ENCODE measurements at places on chromosomes 6 and 20.

- peak; percentile 74 for ATAC-seq
These were observed 54.4 kb downstream of the HMGN3 start for GRCh38 chr6:79180052-79180451.

DNA sequence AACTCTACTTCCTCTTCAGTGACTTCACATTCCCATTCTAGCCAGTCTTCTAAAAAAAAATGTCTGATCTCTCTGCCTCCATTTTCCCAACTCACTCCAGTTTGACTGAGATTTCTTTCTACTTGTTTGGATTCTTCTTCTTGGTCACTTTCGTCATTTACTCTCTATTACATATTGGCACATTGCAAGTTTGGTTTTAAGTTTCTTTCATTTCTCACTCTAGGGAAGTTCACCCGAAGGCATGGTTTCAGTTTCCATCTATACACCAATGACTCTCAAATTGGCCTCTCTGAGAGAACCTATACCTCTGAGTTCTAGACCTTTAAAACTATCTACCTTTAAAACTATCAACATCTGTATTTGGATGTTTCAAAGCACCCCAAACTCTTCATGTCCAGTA is 51.3 kb downstream of the CD109 start:
- no peak for ATAC-seq

- ATAC-seq = no peak
These were observed 30.3 kb downstream of the TBPL1 start for GRCh38 chr6:133983099-133983939.

DNA sequence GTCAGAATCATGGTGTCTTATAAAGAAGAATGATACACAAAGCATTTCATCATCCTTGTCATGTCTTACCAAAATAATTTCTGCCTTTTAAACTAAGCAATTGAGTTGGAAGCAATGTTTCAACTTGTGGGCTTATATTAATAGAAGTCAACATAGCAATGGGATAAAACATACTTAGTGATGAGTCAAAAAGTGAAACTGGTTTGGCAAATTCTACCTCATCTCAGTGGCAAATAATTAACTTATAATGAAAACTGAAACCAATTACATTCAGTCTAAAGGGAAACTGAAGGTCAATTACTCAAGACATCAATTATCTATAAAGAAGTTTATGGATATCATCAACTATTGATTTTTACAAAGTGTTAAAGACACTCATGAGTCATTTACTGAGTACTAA is 463.8 kb downstream of the BMP2 start:
- ATAC-seq = no peak

DNA sequence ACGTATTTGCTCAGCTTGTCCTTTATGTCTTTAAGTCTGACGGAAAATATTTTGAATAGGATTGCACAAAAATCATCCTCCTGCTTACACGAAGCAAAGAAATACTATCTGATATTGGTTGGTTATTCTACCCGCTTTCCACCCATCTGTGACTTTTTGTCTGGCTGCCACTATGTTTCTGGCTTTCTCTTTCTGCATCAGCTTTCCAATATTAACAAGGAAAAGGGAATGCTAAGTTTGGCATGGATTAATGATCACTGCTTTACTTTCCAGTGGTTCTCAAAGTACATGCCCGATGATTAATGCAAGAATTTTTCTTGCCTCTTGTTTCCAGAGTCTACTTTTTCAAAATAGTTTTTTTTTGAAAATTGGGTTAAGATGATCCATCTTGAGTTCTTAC is 57.0 kb downstream of the RNF144B start:
- ATAC-seq = no peak

- ATAC-seq = peak; percentile 37
These were observed 8.9 kb downstream of the CYP21A2 start for GRCh38 chr6:32047084-32047478.

DNA sequence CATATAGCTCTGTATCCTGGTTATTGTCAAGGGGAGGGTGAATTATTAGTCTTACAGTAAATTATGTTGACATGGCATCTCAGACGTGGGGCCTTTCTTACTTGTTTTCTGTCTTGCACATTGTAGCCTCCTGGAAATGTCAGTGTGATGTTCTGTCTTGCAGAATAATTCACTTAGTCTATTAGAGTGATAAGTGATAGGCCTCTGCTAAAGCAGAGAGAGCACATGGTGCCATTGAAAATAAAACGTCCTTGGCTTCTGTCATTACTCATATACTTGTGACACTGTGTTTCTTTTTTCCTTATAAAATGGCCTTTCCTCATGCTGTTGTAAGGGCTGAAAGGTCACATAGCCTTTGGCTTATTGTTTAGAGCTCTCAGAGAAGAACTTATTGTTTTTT is 531.0 kb downstream of the EPM2A start:
- no peak for ATAC-seq

DNA sequence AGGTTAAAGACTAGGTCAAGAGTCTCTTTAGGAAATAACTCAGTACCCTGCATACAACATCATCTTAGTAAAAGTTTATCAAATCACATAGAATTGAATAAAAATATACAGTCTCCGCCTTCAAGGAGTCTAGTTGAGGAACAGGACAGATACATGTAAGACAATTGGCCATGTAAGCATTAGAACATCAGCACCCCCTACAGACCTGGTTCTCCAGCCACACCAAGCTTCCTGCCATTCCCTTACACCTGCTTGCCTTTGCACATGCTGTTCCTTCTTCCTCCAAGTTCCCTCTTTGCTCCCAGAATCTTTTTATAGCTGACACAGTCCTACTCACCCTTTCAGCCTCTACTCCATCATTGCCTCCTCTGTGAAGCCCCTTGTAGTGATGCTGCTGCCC is 187.8 kb upstream of the LRFN2 start:
- no peak for ATAC-seq

DNA sequence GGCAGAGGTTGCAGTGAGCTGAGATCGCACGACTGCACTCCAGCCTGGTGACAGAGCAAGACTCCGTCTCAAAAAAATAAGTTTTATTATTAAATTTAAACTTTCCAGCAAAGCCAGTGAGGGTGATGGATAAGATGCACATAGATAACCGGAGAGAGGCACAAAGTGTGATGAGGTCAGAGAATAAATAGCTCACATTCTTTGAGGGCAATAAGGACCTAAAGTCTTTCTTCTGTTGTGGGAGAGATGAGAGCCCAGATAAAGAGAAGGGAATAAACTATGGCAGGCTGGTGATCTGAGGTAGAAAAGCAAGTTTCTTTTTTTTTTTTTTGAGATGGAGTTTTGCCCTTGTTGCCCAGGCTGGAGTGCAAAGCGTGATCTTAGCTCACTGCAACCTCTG is 20.6 kb upstream of the EZR start:
- no peak for ATAC-seq

DNA sequence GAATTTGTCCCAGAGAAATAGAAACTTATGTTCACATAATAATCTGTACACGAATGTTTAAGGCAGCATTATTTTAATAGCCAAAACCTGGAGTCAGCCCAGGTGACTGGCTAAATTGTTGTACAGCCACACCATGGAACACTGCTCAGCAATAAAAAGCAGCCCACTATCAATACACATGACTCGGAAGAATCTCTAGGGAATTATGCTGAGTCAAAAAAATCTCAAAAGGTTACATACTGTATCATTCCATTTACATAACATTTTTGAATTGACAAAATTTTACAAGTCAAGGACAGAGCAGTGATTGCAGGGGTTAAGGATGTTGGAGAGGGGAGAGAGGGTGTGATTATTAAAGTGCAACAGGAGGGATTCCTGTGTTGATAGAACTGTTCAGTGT is 163.4 kb downstream of the UBE3D start:
- no peak for ATAC-seq

DNA sequence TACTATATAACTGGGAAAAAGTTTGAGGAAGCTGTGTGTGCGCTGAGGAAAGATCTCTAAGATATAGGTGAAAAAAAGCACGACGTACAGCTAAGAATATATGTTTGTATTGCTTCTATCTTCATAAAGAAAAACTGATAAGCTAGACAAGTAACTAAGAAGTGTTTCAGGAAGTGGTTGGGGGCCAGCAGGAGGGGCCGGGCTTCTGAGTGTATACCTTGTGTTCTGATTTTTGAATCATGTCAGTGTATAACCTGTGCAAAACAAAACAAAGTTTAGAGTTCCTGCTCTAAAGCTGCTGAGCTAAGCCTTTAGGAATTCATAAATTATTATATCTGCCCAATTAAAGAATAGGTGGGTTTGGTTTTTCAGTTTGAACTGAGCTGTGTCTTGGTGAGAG is 7.9 kb upstream of the OSER1 start:
- ATAC-seq = no peak

- ATAC-seq = no peak
These were observed 132.4 kb downstream of the CDH26 start for GRCh38 chr20:60090631-60091030.

GRCh38 chr6:158538741-158539140 is 21.1 kb upstream of the TMEM181 start:
- no peak for ATAC-seq

DNA sequence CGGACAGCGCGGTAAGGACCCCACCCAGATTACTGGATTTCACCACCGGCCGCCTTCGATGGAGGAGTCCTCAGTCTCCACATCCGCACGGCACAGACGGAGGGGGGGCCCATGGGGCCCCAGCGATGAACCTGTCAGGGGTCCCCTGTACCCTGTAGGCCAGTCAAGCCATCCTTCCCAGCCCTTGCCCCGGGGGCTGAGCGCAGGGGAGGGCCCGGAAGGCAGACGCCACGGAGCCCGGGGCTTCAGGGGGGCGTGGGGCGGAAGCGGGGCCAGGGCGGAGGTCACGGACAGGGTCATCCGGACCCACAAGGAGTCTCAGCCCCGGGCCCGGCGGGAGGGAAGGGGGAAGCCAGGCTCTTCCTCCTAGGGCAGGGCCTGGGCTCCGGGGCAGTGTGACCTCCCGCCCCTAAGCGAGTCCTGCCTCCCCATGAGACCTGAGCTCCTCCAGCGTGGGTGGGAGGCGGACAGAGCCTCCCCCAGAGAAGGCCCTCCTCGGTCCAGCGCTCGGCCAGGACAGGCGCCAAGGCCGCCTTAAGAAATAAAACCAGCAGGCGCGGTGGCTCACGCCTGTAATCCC is 22.8 kb downstream of the ZBTB46 start:
- ATAC-seq = peak; percentile 23

DNA sequence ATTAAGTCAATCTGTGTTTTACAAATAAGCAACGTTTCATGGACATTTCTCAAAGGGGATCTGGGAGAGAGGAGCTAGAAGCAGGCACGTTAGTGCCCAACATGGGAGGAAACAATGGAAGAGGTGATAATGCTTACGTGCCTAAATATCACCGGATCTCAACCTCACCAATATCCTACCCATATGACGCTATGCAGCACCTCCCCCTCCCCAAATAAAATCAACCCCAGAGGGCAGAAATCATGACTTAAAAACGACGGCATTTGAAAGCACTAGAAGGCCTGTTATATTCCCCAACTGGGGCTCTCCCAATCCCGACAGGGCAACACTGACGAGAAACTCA is 425 bp downstream of the HBS1L start:
- peak; percentile 14 for ATAC-seq

GRCh38 chr6:42304053-42304712 is 86.5 kb upstream of the MRPS10 start:
- ATAC-seq = no peak

- no peak for ATAC-seq
These were observed 36.3 kb upstream of the MRGBP start for GRCh38 chr20:62759981-62760431.

DNA sequence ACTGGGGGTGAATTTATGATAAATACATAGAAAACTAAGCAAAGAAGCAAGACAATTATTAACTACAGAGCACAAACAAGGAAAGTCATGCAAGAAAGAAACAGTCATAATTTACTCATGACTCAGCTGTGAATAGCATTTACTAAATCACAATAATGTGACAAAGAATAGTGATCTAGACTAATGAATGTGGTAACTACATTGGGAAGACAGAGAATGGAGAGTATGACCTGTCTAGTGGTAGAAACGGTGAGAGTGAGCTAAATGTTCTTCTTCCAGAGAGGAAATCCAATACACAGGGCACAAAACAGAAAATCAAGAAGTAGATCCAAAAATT is 153.5 kb upstream of the DST start:
- no peak for ATAC-seq

GRCh38 chr6:142911430-142911829 is 33.5 kb downstream of the HIVEP2 start:
- no peak for ATAC-seq

DNA sequence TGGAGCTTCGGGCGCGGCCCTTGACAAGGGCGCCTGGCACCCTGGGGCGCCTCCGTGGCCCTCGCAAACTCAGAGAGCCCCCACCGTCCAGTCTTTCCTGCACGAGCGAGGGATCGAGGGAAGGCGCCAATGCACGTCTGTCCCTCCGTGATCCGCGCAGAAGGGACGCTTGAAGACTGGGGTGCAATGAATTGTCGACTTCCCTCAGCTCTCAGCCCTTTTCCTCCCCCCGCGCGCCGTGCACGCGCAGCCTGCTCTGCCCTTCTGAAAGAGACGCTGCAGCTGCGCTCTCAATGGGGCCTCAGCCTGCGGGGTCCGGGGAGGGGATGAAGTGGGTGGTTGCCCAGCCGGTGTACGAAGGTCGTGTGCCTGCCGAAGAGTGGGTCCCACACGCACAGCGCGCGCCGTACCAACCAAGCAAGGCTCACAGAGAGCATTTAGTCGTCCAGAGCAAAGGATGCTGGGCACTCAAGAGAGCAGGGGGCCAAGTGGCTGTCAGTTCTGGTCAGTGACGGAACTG is 5.5 kb upstream of the SOX4 start:
- peak; percentile 51 for ATAC-seq

DNA sequence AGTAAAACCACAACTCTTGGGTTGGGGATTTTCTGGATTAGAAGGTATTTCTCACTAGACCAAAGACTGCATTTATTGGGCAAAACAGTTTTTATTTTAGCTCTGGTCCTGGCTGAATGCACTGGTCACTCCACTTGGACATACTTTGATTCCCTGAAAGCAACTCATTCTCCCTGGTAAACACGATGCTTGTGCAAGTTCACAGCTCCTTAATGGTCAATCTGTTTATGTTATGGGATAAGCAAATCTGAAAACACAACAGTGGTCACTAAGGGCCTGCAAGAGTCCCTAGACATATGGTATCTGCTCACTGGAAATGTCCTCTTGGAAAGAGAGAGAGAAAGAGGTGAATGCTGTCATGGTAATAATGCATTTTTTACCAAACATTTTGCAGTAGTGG is 559.8 kb downstream of the CDH26 start:
- no peak for ATAC-seq

- no peak for ATAC-seq
These were observed 411.5 kb downstream of the PKHD1 start for GRCh38 chr6:51675922-51676275.

Data from esophagus mucosa (tissue), 1 donor.